ENCODE measurements at places on chromosomes 11 and 22.

- DNase-seq = no peak
Measured at GRCh38 chr11:65280646-65281045, 18.9 kb downstream of the POLA2 start.

- no peak for DNase-seq
Measured at GRCh38 chr11:87879118-87879517, 296.1 kb downstream of the RAB38 start.

- no peak for DNase-seq
Measured at GRCh38 chr11:70409437-70409836, 11.1 kb downstream of the CTTN start.

DNA sequence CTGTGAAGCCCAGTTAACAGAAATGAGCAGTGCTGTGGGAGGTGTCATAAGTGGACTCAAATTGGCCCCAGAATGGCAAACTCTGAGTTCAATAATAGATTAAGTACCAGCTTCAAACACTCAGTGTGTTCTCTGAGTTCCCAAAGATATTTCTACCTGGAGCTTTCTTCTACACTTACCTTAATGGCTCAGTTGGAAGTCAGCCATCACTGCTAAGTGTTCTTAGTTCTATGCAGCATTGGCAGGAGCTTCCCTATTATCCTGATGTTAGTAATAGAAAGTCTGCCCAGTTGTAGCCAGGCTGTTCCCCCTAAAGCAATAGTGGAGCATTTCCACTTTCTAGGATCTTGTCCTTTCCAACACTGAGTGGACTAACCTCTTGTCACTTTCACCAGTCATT lies 9.7 kb upstream of the PIK3IP1 start:
- no peak for DNase-seq

DNA sequence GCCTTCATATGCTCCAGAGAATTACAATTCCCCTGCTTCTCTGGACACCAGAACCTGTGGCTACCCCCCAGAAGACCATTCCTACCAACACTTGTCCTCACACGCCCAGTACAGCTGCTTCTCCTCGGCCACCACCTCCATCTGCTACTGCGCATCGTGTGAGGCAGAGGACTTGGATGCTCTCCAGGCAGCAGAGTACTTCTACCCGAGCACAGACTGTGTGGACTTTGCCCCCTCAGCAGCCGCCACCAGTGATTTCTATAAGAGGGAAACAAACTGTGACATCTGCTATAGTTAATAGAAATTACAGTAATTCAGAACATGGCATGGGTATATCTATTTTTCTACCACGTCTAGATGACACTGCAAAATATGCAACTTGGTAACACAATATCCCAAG lies 9.8 kb downstream of the POU2AF3 start:
- DNase-seq = no peak

DNA sequence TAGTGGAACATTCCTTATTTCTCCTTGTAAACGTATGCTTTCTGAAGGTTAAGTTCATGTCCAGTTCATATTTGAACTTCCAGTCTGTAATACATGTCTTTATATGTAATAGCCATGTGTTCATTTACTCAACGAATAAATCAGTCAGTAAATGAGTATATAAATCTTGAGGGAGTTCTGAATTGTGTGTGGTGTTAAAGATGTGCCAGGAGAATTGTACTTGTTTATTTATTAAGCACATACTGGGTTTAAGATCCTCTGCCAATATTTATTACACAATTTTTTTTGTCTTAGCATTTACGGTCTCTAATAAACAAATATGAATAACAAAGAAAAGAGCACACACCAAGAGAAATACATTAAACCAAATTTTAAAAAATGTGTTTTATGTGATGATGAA lies 26.5 kb upstream of the CLMP start:
- no peak for DNase-seq

DNA sequence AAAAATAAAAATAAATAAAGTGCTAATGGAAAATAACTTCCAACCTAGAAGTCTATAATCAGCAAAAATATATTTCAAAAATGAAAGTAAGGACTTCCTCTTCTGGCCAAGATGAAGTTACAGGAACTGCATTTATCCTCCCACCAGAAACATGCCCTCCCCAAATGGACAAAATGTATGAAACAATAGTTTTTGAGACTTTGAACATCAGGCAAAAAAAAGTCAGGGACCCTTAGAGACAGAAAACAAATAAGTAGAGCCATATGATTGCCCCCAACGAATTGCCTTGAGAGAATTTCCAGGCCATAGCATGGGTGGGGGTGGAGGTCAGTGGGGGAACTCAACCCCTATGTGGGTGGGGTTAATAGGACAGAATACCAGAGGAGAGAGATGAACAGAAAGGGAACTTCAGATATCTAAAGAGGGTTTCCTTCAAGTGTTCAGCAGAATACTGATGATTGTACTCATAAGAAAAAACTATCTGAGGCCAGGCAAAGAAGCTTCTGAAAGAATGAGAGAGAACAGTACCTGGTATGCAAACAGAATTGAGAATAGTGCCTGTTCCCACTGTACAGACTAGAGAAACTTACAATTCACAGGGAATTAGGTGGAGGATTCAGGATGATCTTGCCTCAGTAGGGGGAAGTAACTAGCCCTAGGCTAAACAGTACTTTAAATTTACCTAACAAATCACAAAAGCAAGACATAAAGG lies 26.6 kb upstream of the IL10RA start:
- DNase-seq = no peak

DNA sequence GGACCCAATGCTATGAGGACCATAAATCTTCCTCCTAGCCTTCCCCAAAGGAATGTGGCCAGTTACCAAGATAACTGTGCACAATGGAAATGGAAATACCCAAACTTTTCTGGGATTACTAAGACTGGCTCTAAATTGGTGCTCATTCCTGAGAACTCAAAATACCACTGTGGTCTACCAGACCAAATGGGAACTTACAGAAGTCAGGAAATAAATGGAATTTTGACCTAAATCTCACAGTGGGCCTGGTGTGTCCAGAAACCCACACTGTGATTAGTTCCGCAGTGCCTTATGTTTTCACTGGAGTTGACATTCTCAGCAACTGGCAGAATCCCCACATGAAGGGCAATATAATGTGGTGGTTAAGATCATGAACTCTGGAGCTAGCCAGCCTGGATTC lies 99.4 kb upstream of the ZC3H12C start:
- DNase-seq = no peak

- no peak for DNase-seq
Measured at GRCh38 chr11:61439615-61440014, 9.7 kb downstream of the SDHAF2 start.

GRCh38 chr11:128473636-128474035 lies 113.7 kb downstream of the ETS1 start:
- no peak for DNase-seq

- DNase-seq = no peak
Measured at GRCh38 chr11:33266393-33267215, 9.4 kb downstream of the HIPK3 start.

DNA sequence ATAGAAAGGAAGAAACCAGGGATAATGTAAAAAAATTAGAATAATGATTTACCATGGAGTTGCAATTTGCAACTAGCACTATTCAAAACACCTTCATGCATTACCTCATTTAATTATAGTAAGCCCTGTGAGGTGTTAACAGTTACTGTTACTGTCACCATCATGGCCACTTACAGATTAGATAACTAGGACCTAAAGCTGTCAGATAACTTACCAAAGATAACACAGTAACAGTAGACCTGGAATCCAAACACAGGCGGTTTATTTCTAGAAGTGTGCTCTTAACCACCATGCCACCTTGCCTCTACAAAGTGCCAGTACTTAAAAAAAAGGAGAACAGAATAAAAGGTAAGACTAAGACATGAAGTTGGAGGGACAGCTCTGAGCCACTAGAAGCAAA lies 11.1 kb upstream of the LARGE1 start:
- DNase-seq = no peak

DNA sequence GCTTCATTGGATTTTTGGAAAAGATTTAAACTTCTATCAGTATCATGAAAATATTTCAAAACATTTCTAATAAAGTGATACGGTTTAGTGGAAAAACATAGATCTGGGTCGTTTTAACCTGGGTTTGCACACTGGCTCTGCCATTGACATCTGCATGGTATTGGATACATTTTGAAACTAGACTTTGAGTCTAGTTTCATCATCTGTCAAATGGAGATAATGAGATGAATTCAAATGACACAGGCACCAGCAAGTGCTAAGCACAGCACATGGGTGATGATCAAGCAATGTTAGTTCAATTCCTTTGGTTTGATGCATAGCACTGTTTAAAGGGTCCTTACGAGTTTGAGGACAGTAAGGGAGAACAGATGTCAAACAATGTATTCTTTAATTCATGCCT lies 819.0 kb upstream of the CCDC90B start:
- no peak for DNase-seq

GRCh38 chr22:35930933-35931332 lies 97.7 kb downstream of the RBFOX2 start:
- DNase-seq = no peak

DNA sequence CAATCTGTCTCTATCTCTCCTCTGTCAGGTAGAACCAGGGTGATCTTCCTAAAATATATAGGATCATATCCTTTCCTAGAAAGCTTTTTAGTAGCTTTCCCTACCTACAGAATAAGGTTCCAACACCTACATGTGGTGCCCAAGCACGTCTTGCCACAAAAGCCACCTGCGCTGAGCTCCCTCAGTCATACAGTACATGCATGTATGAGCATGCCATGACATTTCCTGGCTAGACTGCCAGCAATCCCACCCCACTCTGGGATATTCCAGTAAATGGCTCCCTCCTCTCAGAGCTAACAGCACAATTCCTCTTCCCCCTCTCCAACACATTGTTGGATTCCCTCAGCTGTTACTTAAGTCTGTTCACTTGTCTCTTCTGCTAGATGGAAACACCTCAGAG lies 398.0 kb downstream of the TENM4 start:
- DNase-seq = no peak

DNA sequence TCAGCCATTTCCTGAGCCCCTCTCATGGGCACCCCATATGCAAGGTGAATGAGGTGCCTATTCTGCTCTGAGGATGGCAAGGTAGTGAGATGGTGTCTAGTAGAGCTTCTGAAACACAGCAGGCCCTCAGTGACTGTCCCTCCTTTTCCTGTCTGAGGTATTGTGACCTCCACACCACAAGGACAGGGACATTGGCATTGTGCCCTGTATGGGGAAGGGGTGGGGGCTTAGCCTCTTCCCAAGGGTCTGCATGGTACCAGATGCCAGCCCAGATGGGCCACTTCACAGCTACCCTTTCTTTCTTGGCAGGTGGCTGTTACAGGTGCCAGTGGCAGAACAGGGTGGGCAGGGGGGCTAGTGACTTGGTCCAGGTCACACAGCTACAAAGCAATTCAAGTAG lies 78.8 kb downstream of the CABIN1 start:
- DNase-seq = no peak

DNA sequence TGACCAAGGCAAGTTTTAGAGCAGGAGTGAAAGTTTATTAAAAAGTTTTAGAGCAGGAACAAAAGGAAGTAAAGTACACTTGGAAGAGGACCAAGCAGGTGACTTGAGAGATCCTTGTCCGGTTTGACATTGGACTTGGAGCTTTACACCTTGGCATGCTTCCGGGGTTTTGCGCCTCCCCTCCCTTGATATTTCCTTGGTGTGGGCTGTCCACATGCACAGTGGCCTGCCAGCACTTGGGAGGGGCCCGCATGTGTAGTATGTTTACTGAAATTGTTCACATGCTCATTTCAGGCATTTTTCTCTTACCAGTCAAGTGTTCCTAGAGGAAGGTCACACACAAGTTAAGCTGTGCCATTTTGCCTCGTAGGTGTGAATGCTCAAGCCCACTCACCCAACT lies 19.0 kb upstream of the THRSP start:
- no peak for DNase-seq

- DNase-seq = no peak
Measured at GRCh38 chr22:30680991-30681770, 13.5 kb upstream of the OSBP2 start.

GRCh38 chr11:65170058-65170534 lies at the start of gene SPDYC:
Gene SPDYC (plus strand): TSS chr11:65170233. CDS start chr11:65171358, 1,125 bp downstream.
- DNase-seq = no peak

GRCh38 chr11:77283101-77283500 lies 18.4 kb downstream of the GDPD4 start:
- DNase-seq = no peak

DNA sequence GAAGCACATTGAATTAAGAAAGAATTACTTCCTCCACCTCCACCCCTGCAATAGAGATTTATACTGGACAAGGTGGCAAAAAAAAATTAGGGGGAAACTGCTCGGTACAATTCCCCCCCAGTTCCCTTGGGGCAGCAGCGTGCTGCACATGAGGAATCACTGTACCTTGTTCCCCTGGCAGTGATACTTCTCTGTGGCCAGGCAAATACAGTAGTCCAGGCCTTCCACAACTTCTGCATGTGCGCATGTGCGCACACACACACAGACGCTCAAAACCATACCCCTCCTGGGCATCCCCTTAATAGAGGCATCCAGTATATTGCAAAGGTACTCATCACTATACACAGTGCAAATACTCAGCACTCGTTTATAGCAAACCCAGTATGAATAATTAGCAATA lies 68.9 kb downstream of the ARFGAP2 start:
- no peak for DNase-seq

DNA sequence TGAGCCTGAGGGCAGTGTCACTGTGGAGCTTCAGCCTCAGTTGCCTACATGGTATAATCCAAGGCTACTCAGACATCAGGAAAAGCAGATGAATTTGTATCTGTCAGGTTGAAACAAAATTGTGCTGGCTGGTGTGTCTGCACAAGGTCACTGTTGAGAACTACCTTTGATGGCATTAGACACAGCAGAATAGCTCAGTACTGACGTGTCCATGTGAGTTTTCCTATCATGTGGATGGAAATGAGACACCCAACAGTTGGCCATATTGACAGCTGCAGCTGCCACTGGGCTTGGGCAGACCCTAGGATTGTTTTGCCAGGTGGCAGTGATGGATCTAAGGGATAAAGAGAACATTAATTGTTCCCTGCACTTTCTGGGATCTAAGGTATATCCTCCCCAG lies 15.8 kb downstream of the CCDC134 start:
- DNase-seq = no peak

GRCh38 chr22:45006111-45006963 lies 3.5 kb downstream of the PHF21B start:
- DNase-seq = no peak

DNA sequence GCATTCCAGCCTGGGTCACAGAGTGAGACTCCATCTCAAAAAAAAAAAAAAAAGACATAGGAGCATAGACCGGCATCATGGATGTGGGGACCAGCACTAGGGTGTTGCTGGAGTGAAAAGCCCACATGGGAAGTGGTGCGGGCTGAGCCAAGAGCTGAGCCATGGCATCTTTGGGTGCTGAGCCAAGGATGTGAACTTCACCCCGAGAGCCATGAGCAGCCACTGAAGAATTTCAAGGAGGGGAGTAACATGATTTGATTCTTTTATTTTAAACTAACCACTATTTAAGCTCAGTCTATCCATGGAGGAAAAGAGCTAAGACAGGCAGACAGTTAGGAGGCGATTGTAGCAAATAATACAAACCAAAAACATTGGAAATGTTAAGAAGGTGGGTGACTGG lies 57.4 kb downstream of the AHNAK start:
- no peak for DNase-seq
